Hematopoietic multipotent progenitor cell treated with erythropoietin and hydrocortisone succinate and interleukin-3 and kit ligand, for 4 days (in vitro differentiated cells): ENCODE measurements at places on chromosomes 3 and 15.

- DNase-seq: no peak
Measured at GRCh38 chr15:91304786-91305185, 204.7 kb downstream of the SV2B start.

- DNase-seq: peak; percentile 24
Measured at GRCh38 chr3:192916371-192917027, 1.2 kb downstream of the MB21D2 start.

GRCh38 chr3:69370156-69370883 lies 15.6 kb downstream of the FRMD4B start:
- peak; percentile 90 for DNase-seq

DNA sequence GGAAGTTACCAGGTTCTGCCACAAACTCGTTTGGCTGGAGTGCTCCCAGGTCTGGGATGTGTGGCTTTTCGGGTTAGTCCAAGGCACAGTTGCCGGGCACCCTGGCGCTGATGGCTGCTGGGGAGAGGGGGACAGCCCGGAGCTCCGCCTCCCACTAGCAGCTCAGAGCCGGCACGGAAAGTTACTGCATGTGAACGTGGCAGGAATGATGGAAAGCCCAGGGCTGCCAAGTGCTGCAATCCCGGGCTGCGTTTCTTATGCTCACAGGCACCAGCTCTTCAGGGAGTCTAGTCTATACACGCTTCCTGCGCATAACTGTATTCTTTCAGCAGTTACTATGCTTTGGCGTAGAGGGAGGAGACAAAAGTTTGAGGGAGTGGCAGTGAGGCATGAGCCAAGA lies 141.8 kb upstream of the ICE2 start:
- DNase-seq: no peak

DNA sequence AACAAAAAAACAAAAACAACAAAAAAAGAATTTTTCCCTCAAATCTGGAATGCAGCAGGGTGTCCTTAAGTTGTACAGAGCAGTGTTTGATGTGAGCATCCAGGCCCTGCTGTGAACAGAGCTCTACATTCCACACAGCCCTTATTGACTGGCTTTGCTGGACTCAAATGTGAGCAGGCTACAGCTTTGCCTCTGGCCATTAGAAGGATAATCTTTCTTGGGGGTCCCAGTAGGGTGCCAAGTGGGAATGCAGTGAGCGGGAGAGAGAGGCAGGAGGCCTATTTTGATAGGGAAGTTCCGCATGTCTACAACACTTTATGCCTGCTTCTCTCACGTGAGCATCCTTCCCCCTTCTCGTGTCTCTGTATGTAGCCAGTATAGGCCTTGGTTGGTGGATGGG lies 34.4 kb upstream of the TPRG1 start:
- DNase-seq: no peak

- no peak for DNase-seq
Measured at GRCh38 chr3:34832865-34833508, 806.3 kb upstream of the ARPP21 start.

- DNase-seq: no peak
Measured at GRCh38 chr3:155608228-155608920, 136.5 kb downstream of the PLCH1 start.

- DNase-seq: no peak
Measured at GRCh38 chr3:114640126-114640525, 346.3 kb downstream of the TIGIT start.

GRCh38 chr3:186588632-186589031 lies 18.1 kb downstream of the DNAJB11 start:
- DNase-seq: no peak

GRCh38 chr3:106275592-106275991 lies 406.8 kb upstream of the CBLB start:
- DNase-seq: no peak

DNA sequence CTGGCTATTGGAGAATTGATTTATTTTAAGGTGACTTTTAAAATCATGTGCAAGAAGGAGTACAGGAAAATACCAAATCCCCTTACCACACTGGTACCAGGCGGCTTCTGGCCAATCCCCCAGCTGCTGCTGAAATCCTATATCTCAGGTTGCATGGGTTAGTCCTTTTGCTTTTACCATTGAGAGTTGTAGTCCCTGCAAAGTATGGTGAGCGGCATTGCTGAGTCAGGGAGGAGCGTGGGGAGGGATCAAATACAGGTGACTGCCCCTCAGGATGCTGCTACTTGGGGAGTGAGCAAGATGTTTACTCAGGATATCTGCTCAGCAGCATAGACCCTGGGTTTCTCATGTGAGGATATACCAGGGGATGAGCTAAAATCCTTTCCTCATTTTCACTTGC lies 131.9 kb upstream of the STAC start:
- no peak for DNase-seq

DNA sequence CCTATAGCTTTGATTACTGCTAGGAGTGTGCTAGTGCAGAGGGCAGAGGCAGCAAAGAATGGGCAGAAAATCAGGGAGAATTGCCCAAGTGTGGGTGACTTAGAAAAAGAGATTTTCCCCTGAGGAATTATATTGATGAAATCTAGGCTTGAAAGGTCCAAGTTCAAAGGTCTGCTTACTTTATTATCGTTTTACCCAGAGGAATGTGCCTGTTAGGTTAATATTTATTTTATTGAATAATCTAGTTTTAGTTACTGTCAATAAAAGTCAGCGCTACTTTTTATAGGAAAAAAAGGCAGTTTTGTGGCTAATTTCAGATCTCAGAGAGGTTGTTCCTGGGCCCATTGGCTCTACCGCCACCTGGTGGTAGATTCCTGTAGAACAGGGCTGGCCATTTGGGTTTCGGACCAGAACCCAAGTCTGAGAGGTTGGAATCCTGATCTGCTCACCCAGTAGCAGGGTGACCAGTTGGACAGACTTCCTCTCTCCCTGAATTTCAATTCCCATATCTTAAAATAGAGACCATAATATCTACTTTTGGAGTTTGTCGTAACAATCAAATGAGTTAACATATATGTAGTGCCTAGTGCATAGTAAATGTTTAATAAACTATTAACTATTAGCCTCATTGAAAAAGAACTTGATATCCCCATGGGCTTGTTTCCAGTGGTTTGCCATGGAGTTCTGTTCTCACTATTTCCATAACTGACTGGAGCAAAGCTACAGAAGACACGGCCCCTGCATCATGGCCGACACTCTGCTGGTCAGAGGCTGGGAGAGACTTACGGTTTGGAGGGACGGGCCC lies 62.7 kb upstream of the ZNF148 start:
- peak; percentile 65 for DNase-seq

DNA sequence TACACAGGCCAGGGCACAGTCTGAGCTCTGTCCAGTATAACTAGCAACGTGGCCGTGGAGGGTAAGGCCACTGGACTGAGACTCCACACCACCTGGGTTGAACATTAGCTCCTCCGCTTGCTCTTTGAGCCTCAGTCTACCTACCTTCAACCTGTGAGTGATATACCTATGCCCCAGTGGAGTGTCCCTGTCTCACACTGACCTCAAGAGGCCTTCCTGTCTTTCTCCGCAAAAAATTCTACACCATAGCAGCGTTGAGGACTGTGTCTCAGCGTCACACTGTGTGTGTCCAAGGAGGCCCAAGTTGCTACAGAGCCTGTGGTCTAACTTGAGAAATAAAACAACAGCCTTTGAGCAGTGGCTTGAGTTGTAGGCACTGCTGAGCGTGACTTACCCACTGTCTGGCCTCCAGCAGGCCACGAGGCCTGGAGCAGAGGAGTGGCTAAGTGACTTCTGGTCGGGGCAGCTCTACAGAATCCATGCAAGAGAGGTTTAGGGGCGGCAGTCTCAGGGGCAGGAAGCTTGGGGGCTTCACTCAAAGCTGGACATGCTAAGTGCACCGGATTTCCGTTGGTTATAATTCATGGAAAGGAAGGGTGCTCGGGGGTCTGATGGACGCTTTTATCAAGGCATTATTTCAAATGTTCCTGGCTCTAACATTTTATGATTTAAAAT lies 2.0 kb upstream of the MGLL start:
- DNase-seq: peak; percentile 25

- DNase-seq: no peak
Measured at GRCh38 chr3:4356546-4357410, 53.6 kb downstream of the SETMAR start.

DNA sequence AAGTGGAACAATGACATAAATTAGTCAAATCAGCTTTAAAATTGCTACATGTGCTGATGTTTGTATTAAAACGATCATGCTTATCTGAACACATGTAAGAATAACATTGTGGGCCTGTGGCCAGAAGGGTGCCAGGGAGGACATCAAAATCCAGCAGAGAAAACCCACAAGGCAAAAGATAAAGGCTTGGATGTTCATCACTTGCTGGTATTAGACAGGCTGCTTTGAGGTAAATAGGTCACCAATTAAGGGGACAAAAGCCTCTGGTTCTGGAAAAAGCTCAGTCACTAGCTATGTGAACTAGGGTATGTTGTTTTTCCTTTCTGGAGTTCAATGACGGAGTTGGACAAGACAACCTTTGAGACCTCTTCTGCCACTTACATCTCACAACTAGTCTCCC lies 74.4 kb upstream of the TMEM108 start:
- peak; percentile 15 for DNase-seq

- no peak for DNase-seq
Measured at GRCh38 chr15:74380361-74381189, 13.1 kb upstream of the CYP11A1 start.

- no peak for DNase-seq
Measured at GRCh38 chr3:56119575-56120349, 348.5 kb downstream of the ERC2 start.

GRCh38 chr15:66882251-66883020 lies 180.4 kb downstream of the SMAD6 start:
- DNase-seq: no peak

DNA sequence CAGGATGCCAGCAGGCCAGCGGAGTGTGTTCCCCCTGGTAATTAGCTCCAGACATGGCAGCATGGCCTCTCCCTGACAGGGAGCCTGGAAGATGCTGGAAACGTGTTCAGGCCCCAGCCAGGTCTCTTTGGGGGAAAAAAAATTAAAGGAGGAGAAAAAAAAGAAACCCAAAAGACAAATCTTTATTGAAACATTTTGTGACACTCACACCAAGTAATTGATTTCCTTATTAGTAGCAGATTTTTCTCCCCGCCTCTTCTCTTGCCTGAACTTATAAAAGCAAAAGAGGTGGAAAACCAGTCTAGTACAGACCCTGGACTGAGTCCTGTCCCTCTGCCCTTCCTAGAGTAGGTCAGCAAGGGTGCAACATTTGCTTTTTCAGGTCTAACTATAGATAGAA lies 42.7 kb upstream of the SMAD6 start:
- no peak for DNase-seq

- DNase-seq: no peak
Measured at GRCh38 chr3:126858887-126859286, 124.0 kb upstream of the PLXNA1 start.

GRCh38 chr3:177484926-177485325 lies 287.6 kb upstream of the TBL1XR1 start:
- DNase-seq: no peak

- no peak for DNase-seq
Measured at GRCh38 chr3:64003589-64003988, 19.7 kb downstream of the PSMD6 start.

GRCh38 chr15:59330649-59331048 lies 42.0 kb downstream of the MYO1E start:
- no peak for DNase-seq

- DNase-seq: peak; percentile 19
Measured at GRCh38 chr3:157594413-157594812, 91.2 kb upstream of the VEPH1 start.

DNA sequence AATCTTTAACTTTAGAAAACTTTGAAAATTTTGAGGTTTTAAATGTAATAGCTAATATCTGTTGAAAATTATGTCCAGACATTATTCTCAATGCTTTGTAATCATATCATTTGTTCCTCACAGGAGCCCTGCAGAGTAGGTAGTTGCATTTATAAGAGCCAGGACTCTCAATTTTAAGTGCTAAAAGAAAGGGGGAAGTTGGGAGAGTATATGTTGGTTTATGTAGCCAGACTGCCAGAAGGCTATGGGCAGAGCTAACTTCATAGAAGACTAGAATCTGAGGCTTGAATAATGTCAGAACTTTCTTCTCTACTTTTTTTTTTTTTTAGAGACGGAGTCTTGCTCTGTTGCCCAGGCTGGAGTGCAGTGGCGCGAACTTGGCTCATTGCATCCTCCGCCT lies 9.1 kb downstream of the VPS8 start:
- peak; percentile 19 for DNase-seq

- peak; percentile 10 for DNase-seq
Measured at GRCh38 chr3:116517308-116517707, 72.0 kb upstream of the LSAMP start.

GRCh38 chr3:184300378-184300720 lies 1.3 kb downstream of the PSMD2 start:
- no peak for DNase-seq

- peak; percentile 23 for DNase-seq
Measured at GRCh38 chr3:105771392-105771791, 97.4 kb downstream of the CBLB start.

GRCh38 chr3:10770981-10771380 lies 45.0 kb upstream of the SLC6A11 start:
- DNase-seq: no peak

GRCh38 chr15:41990243-41990605 lies 17.9 kb upstream of the EHD4 start:
- no peak for DNase-seq

DNA sequence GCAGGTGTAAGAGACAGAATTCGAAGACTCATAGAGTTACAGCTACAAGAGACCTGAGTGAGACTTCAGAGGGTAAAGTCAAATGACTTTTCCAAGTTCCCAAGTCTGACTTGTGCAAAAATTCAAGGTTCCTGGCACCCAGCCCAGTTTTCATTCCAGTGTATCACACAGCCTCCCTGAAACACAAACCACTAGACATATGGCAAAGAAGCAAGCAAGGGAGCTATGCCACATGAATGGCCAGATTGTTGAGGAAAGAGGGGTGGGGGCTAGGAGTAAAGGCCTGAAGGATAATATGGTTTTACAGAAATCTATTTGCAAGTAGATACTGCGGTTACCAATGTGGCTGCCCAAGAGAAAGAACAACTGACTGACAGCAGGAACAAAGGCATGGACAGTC lies 301.2 kb downstream of the MECOM start:
- DNase-seq: no peak

GRCh38 chr15:68431792-68432401 lies at the start of gene ITGA11:
Gene ITGA11, minus strand, starts transcription at chr15:68432163. Its CDS starts 97 bp downstream, at chr15:68432066.
- peak; percentile 63 for DNase-seq

DNA sequence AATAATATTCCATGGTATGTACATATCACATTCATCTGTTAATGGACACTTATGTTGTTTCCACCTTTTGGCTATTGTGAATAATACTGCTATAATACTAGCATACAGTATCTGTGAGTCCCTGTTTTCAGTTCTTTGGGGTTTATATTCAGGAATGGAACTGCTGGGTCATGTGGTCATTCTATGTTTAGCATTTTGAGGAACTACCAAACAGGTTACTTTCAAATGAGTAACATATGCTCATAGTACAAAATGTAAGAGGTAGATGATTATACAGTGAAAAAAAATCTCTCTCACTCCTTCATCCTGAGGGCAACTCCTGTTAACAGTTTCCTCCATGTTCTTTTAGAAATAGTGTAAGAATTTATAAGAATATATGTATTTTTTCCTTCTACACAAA lies 162.2 kb downstream of the PLD1 start:
- peak; percentile 21 for DNase-seq
